ENCODE measurements at places on chromosomes 5 and 9.

DNA sequence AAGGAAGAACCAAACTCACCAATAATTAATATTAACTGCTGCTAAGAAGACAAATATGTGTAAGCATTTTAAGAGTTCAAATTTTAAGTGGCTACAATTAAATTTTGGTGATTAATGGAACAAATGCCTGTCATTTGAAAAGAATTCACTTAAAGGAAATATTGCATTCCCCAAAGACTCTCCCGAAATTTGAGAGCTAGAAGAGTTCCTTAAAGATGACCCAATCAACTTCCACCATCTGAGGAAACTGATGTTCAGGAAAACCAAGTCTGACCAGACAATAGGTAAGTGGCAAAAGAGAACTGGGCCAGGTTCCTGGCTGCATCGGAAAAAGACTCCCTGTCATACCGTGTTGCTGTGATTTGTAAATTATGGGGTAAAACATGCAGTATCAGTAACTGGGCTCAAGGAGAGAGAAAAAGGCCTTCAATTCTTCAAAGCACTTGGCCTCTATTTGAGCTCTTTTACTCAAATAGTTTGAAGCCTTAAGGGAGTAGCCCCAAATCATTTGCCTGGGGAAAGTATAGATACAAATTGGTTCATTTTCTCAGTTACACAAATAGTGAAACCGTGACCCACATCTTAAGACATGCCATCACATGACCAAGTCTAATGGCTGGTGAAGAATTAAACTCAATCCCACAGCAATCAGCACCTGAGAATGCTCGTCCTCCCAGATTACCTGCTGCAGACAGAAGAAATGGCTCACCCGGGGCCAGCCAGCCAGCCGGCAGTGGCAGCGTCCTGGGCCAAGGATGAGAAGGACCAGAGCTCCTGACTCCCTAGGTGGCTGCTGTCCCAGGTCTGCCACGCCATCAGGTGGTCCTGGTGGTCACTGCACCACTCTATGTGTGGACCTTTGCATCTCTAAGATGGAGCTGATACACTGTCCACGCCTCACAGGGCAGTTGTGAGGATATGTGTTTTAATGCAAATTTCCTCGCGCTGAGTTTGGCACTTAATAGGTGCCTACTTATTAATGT, 162.9 kb downstream of the TTLL11 start:
- no peak for DNase-seq

- DNase-seq: no peak
These were observed 216.2 kb downstream of the TRIO start for GRCh38 chr5:14359069-14360043.

DNA sequence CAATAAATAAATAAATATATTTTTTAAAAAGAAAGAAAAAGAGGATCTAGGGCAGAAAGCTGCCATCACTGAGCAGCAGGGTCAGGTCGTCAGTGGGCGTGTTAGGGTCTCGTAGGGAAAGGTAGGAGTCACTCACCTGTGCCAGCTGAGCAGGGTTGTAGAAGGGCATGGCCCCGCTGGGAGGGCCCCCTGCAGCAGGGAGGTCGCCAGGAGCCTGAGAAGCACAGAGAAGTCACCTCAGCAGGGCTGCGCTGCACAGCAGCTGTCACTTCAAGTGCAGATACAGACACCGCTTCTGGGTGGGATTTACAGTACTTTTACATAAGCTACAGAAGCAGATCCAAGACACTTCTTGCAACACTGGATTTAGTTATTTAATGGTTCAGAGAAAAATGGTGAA, 4.0 kb upstream of the INPP5E start:
- no peak for DNase-seq

DNA sequence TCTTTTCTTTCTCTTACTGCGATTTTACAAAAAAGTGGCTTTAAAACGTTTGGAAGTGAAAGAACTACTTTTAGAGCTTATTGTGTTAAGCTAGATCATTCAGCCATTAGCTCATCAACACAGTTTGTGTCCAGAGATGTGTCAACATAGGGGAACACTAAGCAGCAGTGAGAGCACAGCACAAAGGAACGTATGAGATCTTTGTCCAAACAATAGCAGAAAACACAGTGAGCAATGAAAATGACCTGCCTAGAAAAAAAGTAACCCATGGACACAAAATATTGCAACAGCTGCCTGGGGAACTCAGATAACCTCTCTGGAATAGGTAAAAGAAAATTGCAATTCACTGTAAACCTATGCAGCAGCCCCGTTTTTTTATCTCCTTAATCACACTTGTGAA, 372.5 kb downstream of the ARHGEF28 start:
- DNase-seq: no peak

DNA sequence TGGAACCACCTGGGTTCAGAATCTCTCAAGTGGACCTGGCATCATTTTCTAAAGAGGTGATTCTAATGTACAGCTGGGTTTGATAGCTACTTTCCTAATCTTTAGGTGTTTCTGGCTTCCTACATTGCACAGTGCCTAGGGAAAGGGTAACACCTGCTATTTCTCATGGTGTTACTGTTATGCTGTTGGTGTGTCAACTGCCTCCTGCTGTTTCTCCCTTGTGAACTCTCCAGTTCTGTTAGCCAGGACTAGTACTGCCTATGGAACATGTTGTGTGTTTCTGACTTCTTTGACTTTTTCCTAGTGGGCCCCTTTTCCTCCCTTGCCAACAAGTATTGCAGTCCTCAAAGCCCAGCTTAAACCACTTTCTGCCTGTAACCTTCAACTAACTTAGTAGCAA, 5.5 kb downstream of the ARHGEF28 start:
- DNase-seq: no peak

DNA sequence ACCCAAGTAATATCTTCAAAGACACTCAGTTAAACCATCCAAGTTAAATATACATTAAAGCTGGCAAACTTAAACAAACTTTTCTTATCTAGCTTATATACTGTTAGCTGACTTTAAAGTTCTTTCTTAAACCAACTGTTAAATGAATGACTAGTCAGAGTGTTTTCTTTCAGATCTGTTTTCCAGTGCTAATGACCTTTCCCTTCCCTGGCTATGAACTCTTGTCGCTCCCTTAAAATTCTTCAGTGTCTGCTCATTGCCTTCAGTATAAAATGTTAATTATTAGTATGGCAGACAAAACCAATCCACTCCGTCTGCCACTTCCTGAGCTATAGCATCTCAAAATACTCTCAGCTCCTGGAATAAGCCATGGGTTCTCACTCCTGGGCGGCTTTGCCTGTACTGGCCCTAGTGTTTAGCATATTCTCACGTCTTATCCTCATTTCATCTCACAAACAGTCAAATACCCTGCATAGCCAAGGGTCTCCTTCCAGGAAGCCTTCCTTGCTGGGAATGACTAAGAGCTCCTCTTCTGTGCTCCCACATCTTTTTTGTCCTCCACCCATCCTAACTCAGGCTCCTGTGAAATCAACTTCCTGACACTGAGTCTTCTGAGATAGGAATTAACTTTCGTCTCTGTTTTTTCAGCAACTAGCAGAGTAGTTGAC, 87.7 kb downstream of the VCAN start:
- no peak for DNase-seq

GRCh38 chr9:38368731-38369130, 23.8 kb upstream of the ALDH1B1 start:
- no peak for DNase-seq

GRCh38 chr9:73684601-73685000, 532.9 kb downstream of the ANXA1 start:
- no peak for DNase-seq

DNA sequence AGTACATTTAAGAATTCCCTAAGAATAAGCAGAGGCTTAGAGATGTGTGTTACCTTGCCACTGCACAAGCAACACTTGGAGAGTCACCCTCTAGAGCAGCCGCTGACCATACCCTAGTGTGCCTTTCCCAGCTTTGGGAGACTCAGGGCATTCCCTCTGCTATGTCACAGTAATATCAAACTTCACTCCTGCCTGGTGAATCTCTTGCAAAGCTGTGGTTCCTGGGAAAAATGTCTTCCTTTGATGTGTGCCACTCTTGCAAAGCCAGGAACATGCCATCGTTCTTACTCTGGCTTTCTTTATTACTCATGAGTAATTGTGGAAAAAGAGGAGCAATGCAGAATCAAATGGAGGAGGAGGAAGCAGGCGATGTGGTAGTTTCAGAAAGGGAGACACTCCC, 173.2 kb downstream of the CCDC192 start:
- no peak for DNase-seq

GRCh38 chr5:151151793-151152192, 5.8 kb downstream of the ANXA6 start:
- no peak for DNase-seq

- DNase-seq: no peak
These were observed 558.0 kb downstream of the TLR4 start for GRCh38 chr9:118262191-118262590.

- no peak for DNase-seq
These were observed 1152.9 kb upstream of the CDH6 start for GRCh38 chr5:30040488-30041118.

GRCh38 chr5:154779105-154779504, 23.9 kb downstream of the LARP1 start:
- DNase-seq: no peak

DNA sequence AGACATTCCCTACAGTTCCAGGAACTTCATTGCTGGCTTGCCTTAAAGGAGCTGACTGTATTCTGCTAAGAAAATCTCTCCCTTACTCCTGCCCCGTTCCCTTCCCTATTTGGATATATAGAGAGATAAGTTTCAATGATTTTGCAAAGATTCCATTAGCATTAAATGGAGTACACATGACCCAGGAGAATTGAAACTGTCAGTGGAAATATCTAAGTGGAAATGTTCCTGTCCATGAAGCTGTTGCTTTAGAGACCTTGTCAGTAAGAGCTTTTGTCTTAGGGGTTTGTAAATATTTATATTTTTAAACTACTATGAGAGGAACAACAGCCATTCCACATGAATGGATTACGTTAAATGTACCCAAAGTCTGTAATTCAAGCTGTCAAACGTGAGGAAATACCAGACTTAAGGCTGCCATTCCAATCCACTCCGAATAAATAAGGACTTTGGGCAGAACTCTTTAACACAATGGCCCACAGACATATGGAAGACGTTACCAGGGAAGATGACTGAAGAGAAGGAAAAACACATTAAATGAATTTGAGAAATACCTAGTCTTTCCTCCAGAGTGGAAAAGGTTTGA, 387.1 kb upstream of the PAPPA start:
- DNase-seq: no peak

GRCh38 chr5:112649882-112650281, 87.8 kb upstream of the APC start:
- no peak for DNase-seq

GRCh38 chr9:94932652-94933510, 206.4 kb downstream of the AOPEP start:
- DNase-seq: no peak

DNA sequence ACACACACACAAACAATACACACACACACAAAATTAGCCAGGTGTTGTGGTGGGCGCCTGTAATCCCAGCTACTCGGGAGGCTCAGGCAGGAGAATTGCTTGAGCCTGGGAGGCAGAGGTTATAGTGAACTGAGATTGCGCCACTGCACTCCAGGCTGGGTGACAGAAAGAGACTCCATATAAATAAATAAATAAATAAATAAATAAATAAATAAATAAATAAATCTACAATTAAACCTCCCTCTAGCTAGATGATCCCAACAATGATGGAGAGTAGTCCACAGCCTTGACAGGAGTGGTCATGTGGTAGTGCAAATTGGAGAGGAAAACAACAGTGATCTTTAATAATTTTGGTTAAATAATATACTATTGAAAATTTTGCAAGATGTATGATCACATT, 1739.0 kb upstream of the C9orf72 start:
- DNase-seq: no peak

- DNase-seq: no peak
These were observed 152.8 kb upstream of the DAP start for GRCh38 chr5:10913841-10914240.

GRCh38 chr9:33840381-33840780, 23.4 kb downstream of the UBE2R2 start:
- DNase-seq: no peak

GRCh38 chr5:159430361-159431012, 100.2 kb upstream of the IL12B start:
- no peak for DNase-seq

GRCh38 chr9:34124926-34125325, 1.6 kb downstream of the DCAF12 start:
- DNase-seq: no peak

GRCh38 chr9:89667726-89668125, 62.9 kb downstream of the GADD45G start:
- DNase-seq: no peak

GRCh38 chr9:4774209-4774608, 18.5 kb upstream of the RCL1 start:
- DNase-seq: no peak

DNA sequence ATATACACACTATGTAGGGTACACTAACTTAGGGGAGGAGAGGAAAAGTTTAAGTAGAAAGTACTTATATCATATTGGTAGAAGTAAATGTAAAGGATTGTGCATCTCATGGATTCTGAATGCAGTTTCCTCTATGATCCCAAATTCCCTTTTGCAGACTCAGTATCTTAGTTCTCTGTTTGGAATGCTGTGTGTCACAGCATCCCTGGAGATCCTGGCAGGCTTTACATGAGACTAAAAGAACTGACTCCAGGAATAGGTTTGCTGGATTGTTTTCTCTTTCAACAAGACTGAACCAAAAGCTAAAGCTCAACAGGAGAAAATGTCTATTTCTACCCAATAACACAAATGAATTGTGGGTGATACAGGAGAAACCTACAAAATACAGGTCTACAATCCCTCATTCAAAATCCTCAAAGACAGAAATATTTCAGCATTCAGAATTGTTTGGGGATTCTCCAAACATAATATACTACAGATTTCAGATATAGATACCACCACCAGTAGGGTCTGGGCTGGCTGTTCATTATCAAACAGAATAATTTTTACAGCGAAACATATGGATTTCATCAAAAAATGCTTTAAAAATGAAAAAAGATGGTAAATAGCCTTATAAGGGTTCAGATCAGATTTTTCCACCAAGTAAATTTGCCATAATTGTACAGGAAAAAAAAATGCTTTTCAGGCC, 324.7 kb upstream of the GRAMD2B start:
- DNase-seq: no peak

- DNase-seq: no peak
These were observed 46.2 kb upstream of the PWWP2A start for GRCh38 chr5:160165137-160166068.

DNA sequence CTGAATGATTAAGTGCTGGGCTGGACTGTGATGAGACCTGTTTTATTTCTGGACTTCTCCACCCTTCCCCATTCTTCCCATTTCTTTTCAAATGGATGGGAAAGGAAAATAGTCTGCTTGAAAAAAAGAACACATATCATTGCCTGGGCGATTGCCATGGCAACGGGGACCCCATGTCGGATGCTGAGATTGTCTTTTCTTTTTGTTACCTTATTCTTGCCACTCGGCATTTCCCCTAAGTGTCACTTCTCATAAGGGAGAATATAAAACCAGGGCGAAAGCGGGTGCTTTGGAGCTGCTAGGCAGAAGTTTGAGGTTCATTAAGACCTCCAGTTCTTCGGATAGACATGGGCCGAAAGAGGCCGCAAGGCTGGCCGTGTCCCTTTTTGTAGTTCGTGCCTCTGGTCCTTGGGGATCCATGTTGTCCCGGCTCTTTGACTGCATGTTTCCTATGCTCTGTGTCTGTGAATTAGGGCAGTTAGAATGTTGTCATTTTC, 763 bp downstream of the FGD3 start:
- no peak for DNase-seq

GRCh38 chr5:66994790-66995189, 201.8 kb downstream of the CD180 start:
- DNase-seq: no peak
